ENCODE measurements at places on chromosomes 11 and 22.

DNA sequence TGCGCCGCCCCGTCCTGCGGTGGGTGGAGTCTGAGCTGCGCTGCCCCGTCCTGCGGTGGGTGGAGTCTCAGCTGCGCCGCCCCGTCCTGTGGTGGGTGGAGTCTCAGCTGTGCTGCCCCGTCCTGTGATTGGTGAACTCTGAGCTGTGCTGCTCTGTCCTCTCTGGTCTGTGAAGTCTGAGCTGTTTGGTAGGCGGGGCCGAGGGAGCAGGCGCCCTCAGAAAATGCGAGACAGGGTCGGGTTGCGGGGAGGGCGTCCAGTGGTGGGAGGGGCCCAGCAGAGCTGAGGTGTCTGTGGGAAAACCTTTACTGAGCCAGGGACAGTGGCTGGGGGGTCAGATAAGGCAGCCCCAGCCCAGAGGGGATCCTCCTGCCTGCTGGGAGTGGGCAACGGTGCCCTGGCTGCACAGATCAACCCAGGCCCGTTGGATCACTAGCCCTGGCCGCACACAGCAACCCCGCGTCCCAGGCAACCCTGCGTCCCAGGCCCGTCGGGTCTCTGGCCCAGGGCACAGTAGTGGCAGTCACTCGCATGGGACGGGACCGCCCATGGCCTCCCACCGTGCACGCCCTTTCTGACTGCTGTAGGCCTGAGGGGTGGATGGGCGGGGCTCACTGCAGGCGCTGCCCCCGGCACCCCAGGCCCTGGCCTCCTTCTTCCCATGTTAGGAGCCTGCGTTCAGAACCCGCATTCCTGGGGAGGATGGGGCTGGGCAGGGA is 22.8 kb downstream of the BRSK2 start:
- no peak for DNase-seq

GRCh38 chr11:44694443-44694842 is 32.3 kb upstream of the TSPAN18 start:
- no peak for DNase-seq

DNA sequence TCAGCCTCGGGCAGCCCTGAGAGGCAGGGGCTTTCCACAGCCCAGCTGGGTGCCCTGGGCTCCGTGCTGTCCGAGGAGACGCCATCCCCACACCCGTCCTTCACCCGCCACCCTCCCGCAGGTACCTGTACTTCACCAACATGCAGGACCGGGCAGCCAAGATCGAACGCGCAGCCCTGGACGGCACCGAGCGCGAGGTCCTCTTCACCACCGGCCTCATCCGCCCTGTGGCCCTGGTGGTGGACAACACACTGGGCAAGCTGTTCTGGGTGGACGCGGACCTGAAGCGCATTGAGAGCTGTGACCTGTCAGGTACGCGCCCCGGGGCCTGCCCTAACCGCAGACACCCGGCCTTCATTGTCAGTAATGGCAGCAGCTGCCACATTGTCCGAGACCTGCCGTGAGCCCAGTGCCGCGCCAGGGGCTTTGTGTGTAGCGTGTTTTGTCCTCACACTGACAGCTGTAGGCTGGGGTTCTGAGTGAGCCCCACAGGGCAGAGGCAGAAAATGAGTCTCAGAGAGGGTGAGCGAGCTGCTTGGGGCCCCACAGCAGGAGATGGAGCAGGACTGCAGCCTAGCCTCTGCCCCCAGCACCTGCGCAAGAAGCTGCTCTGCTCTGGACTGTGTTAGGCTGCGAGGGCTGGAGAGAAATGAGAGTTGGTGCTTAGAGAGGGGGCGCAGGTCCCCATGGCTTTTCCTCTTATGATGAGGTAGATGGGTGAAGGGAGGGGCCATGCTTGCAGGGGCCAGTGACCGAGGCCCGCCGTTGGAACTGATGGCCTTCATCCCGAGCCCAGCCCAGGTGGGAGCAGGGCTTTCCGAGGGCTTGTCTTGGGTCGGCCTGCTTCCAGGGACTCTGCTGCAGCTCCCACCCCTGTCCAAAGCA is 35.3 kb upstream of the PPP6R3 start:
- no peak for DNase-seq

DNA sequence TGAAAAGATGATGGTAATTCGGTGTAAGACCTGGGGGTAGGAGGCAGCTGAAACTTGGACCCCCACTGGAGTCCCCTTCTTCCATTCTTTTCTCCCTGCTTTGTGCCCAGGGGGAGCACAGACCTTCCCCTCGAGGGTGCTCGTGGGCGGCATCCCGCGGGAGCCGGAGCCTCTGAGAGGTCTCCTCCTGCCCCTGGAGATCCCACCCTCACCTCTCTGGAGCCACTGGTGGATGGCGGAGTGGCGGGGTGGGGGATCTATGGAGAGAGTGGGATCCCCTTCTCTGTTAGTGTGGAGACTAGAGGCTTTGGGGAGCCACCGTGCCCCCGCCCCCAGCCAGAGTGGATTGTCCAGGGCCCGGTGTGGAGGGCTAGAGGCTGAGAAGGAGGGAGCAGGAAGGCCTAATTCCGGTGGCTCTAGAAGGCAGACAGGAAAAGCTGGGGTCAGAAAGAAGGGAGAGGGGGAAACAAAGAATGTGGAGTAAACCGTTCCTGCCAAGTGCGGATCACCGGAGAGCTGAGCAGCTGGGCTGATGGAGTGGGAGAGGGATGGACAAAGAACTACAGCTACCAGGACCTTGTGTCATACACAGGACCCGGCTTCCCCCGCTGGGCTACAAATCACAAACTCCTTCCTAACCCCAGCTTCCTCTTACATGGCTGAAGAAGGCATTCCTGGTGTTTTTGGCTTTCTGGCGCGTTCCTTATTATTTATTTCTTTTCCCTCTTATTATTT is 41.9 kb downstream of the KCNJ1 start:
- DNase-seq = no peak

DNA sequence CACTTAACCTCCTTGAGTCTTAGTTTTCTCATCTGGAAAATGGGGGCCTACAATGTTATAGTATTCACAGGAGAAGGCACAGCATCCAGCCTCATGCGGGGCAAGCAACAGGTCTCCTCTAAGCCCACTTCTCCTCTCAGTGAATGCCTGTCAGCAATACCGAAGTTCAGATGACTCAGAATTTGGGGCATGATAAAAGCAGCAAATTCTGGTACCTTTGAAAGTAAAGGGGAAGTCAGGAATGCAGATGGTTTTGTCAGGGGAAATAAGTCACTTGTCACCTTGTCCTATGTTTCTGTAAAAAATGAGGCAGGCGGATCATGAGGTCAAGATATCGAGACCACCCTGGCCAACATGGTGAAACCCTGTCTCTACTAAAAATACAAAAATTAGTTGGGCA is 350.2 kb downstream of the LARGE1 start:
- no peak for DNase-seq

GRCh38 chr11:121575250-121575962 is 122.6 kb upstream of the SORL1-AS1 start:
- peak; percentile 44 for DNase-seq

DNA sequence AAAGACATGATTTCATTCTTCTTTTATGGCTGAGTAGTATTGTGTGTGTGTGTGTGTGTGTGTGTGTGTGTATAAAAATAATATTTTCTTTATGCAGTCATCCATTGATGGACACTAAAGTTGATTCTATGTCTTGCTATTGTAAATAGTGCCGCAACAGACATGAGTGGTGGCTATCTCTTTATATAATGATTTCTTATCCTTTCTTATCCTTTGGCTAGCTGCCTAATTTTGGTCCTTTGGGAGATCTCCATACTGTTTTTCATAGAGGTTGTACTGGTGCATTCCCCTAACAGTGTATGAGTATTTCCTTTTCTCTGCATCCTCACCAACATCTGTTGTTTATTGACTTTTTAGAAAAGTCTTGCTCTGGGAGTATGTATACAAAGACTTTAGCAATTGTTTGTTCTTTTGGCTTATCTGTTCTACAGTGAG is 107.0 kb downstream of the STIM1 start:
- no peak for DNase-seq

GRCh38 chr22:35064664-35065063 is 1.3 kb upstream of the ISX start:
- no peak for DNase-seq

GRCh38 chr11:109858152-109858551 is 235.0 kb upstream of the ZC3H12C start:
- no peak for DNase-seq

GRCh38 chr11:20089796-20090653 is 70.2 kb downstream of the DBX1 start:
- no peak for DNase-seq

DNA sequence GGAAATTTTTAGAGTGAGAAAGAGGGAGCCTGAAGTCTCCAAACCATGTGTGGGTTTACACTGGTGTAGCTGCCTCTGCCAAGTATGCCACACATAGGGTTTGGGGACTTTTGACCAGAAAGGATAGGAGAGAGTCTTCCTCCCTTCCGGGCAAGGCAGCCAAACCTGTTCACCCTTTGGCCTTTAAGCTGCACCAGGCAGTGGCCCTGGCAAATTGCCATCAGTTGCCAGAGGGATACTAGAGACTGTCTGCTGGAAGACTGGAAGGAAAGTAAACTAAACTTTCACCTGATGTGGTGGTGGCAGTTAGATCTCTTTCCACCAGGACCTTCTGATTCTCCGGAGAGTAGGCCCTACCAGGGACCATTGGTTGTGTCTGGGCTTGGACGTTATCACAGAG is 1263.2 kb downstream of the FAM181B start:
- no peak for DNase-seq

DNA sequence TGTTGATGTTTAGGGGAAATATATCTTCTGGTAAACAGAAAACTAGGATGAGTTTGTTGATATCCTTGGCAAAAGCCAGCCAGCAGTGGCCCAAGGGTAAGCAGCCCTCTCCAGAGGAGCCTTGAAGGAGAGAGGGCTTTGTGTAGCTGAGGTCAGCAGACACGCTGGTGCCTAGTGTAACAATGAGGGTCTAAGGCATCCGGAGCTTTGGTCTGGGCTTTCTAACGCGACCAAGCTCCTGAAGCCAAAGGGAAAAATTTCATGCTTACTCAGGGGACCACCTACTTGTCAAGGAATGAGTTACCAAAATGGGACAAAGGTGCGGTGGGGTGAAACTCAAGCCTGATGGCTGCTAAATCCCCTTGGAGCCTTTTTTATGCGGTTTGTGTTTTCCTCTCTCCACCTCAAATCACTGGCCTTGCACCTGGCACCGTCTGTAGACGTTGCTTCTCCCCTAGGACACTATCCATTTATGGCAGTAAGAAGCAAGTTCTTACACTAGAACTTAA is 134.9 kb downstream of the DBX1 start:
- DNase-seq = no peak

DNA sequence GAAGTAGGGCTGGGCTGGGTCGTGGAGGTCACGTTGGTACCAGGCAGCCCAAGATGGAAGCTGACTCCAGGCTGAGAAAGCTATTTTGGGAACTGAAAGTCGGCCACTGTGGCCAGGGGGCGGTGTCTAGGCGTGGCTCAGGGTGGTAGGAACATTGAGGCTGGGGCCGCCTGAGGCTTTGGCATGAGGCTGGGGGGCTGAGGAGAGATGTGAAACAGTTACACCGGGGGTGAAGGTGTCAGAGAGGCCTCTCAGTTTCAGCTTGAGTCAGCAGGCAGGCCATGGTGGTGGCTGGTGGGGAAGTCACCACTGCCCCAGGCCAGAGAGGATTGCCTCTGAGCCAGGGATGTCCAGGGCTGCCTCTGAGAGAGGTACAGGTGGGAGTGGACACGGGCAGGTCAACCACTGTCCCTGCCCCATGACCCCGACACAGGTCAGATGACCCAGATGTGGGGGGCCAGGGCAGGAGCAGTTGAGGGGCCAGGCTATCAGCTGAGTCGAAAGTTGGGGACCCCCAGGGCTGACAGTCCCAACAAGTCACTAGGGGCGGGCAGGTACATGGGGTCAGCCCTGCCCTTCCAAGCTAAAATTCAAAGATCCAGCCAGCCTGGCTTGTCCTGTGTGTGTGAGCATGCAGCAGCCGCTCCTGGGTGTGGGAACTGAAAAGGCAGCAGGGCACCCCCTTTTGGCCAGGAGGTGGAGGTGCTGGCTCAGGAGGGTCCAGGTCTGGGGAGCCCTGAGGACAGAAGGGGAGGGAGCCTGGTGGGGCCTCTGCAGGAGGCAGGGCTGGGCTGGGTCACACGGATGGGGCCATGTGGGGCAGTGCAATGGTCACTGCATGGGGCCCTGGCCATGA is 7.2 kb downstream of the KCNK7 start:
- DNase-seq = no peak

- DNase-seq = no peak
These were observed 4.6 kb downstream of the SYT12 start for GRCh38 chr11:67027483-67027930.

DNA sequence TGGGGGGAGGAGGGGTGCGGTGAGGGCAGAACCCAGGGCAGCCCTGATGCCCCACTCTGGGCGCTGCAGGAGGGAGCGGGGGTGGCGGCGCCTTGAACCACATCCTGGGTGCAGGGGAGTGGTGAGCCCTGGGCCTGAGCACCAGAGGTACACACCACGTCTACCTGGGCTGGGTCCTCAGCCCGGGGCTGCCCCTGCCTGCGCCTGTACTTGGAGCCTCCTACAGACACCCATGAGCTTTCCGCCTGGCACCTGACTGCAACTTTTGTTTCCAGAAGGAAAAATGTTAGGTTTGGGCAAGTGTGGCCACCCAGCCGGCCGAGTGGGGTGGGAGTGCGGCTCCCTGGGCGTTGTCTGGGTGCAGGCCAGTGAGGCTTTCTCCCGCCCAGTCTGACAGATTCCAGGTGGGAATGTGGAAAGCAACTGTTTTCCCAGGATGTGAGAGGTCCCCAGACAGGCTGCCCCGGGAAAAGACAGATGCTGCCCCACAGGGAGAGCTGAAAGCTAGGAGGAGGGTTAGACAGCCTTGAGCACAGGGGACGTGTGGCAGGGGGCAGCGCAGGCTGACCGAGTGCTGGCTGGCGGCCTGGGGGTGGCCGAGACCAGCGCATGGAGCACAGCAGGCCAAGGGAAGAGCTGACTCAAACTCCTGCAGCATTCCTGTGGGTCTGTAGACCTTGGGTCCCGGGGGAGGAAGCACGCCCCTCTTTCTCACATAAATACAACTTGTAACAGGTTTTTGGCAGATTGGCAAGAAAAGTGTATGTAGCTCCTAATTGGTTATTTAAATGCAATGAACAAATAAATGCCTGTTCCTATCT is 44.1 kb downstream of the GNB1L start:
- no peak for DNase-seq

DNA sequence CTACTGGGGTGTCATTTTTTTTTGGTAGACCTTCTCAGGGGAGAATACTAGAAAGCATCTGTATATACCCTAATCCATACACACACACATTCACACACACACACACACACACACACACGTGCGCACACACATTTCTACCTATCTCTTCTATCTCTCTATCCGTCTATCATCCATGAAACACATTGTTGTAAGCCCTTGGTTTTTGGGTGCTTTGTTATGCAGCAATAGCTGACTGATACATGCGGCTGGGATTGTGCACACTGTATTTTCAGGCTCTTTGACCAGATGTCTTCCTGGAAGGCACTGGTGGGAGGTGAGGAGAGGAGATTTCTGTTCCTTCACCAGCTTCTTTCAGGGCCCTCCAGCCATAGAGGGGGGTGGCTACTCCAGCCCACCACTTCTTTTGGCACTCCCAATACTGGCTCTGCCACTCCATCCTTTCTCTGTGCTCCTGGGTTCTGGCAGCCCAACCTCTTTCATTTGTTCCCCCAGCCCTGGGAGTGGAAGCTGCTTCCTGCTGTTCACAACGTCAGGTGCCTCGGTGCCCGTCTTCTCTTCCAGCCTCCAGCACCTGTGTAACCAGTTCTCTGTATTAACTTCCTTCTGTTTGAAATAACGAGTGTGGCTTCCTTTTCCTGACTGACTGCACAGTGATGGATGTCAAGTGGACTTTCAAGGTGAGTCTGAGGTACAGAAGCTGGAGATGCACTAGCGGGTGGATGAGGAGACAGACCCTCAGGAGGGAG is 12.4 kb upstream of the MUC2 start:
- DNase-seq = no peak

Data from retina (tissue), 1 donor.